ENCODE measurements at places on chromosomes 3 and 15.

DNA sequence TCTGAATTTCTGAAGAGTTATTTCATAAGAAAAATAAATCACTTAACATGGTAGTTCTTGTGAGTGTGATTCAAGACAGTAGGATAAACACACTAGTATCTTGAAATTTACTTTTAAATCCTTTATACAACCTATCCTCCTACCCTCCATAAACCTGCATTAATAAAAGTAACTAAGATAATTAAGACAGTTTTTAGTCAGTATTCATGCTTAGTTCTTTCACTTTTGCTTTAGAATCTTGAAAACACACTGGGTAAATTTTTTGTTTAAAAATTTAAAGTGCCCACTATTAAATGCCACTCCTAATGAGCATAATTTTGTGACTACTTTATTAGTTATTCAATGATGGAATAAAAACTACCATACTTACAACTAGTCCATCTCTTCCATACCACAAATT lies 28.8 kb downstream of the GOLIM4 start:
- DNase-seq: no peak

GRCh38 chr3:153130312-153130977 lies 31.6 kb upstream of the RAP2B start:
- DNase-seq: no peak

GRCh38 chr3:172673210-172673679 lies 37.6 kb downstream of the NCEH1 start:
- peak; percentile 9 for DNase-seq

GRCh38 chr15:75170711-75171341 lies 30.9 kb upstream of the C15orf39 start:
- no peak for DNase-seq

Data from activated CD8-positive, alpha-beta memory T cell treated with anti-CD3 and anti-CD28 coated beads for 1 hour (primary cell).